ENCODE measurements at places on chromosomes 11 and 22.

- DNase-seq, result no peak
These were observed 47.0 kb downstream of the TNRC6B start for GRCh38 chr22:40224702-40225101.

DNA sequence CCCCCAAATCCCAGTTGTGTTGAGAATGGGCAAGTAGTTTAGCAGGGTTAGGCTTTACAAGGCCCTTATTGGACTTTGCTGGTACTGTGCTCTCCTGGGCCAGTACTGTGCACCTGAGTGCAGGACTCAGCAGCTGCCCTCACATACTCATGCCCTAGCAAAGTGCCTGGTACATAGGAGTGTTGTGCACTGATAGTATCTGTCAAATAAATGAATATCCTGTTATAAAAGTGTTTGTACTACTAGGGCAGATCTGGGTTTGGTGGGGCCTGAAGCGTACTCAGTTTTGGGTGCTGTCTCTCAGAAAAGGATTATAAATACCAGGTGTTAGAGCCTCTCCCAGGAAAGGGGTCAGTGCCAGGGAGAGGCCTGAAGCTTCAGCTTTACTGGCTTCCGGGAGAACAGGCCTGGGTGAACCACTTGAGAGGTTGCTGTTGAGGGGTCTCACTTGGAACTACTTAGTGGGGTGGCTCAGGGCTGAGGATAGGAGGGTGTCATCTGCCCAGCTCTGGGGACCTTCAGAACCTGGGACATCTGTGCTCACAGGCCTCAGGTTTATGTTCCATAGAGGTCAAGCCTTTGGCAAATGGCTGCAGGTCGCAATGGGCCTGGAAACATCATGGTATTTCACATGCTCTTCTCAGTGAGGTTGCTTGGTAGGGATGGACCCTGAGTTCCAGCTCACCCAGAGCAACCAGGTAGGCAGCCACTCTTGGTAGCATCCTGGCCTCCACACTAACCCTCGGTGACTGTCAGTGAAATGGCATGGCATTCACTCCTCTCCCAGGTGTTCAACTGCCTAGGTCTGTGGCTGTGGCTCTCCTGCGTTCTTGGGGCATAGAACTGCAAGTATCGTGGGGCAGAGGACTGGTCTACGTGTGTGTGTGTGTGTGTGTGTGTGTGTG is 106.1 kb downstream of the ZBTB16 start:
- DNase-seq, result no peak

DNA sequence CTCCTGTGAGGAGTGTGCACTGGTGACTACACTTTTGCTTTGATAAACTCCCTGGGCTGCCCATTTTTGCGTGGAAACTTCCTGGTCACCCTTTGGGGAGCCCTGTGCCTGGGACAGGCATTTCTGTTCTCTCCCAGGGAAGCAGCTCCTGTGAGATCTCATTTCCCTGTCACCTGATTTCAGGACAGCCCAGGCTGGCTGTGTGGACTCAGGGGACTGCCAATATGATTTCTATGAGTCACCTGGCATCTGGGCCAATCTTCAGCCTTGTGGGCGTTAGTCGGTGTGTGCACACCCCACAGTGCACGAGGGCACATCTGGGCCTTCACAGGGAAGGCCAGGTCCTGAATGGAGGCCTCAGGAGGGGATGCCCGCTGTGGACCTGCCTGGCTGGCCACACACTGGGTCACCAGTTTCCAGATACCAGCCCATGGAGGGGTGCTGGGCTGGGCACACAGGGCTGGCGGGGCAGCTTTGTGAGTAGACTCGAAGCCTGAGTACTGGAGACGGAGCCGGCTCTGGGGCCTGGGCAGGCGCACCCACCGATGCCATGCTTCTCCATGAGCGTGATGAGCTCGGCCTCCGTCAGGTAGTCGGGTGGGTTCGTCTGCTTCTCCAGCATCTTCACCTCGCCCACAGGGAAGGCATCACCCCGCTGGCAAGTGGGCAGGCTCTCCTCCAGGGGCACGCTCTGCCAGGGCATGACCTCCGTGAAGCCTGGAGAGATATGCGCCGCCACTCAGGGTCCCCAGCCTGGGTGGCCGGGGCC is 9.4 kb upstream of the PPM1F start:
- no peak for DNase-seq

DNA sequence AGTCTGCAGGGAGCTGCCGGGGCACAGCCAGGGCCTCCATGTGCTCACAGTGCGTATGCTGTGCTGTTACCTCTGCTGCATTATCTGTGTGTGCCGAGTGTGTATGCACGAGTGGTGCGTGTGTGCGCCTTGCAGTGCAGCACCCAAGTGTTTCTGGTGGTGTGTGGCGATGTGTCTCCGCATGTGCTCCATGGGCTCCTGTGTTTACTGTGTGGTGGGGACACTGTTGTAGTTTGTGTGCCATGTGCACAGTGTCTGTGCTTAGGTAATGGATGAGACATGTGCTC is 31.4 kb downstream of the KCNC1 start:
- no peak for DNase-seq

- DNase-seq, result no peak
These were observed 140.7 kb downstream of the APIP start for GRCh38 chr11:34775417-34775888.

- no peak for DNase-seq
These were observed 111.1 kb downstream of the MED15 start for GRCh38 chr22:20618488-20618887.

DNA sequence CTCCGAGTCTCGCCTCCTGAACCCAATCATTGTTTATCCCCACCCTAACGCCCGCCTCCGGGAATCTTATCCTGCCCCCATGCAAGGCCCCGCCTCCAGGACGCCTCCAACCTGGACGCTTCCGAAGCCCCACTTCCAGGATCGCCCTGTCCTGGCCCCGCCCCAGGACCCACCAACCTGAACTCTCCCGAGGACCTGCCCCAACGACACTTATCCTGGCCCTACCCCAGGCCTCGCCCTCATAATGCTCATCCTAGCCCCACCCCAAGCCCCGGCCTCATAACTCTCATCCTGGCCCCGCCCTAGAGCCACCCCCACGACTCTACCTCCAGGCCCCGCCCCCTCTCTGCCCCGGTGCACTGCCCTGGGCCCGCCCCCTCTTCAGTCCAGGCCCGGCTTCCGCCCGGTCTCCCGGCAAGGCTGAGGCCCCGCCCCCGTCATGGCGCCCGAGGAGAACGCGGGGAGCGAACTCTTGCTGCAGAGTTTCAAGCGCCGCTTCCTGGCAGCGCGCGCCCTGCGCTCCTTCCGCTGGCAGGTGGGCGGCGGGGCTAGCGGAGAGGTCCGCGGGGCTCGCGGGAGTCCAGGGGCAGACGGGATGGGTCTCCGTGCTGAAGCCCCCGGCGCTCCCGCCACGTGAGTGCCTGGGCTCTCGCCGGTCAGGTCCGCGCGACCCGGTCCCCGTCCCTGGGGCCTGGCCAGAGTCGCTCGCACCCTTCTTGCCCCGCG is 45.7 kb upstream of the DEFB108B start:
- peak; percentile 96 for DNase-seq

DNA sequence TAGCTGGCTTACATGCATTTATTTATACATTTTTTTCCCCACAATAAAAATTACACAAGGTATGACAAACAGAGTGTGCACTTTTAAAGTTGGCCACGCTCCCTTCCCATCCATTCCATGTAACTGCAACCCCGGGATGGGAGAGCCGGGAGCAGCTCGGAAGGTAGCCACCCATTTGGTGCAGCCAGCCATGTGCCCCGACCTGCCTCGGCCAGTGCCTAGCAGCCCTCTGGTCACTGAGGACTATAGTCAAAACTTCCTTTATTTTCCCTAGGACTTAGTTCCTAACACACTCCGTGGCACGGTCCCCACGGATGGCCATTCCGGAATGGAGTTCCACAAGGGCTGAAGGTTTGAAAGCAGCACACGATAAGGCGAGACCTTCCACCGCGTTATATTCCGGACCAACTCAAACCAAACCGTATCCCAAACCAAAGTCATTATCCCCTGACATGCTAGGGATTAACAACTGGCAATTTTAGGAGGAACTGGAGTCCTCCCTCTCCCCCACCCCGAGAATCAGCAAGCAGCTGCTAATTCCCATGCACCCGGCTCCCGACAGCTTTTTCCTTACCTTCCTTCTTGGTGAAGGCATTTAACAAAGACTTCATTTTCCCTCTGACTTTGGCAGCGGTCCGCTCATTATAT is 426.4 kb downstream of the SHANK2 start:
- no peak for DNase-seq

- no peak for DNase-seq
These were observed 14.1 kb upstream of the WNT7B start for GRCh38 chr22:45991098-45991497.

GRCh38 chr11:93591247-93591898 is 48.2 kb upstream of the SMCO4 start:
- DNase-seq, result no peak

DNA sequence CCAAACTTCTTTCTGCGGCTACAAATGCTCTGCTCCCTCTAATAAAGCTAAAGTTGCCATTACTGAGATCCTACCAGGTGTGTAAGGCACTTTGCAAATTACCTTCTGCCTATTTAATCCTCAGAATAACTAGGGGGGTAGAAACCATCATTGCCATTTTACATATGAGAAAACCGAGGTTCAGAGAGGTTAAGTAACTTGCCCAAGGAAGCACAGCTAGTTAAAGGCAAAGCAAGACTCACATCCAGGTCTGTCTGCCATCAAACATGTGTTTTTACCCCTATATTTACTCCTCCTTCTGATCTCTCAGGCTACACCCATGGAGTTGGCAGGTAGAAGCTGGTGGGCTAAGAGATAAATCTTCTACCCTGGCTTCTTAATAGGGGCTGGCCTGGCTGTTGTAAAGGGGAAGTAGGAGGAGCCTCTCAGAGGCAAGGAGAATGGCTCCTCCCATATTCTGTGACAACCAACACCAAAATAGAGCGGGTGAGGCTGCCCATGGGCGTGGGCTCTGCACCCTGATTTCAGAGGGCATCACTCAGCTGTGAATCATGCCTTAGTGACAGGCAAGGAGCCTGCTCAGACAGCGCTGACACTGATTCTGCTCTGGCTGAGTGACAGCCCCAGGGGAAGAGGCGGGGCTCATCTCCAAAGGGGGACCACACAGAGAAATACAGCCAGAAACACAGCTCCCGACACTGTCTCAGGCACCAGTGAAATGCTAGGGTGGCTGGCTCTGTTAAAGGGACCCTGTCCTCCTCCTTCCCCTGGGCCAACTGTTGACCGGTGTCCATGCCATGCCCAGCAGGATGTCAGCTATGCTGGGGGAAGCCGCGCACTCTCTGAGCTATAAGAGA is 106.8 kb downstream of the ABTB2 start:
- DNase-seq, result peak; percentile 36

GRCh38 chr11:4881860-4882500 is at the start of gene OR51T1:
OR51T1 (plus strand) TSS chr11:4881900; CDS start chr11:4881900, 0 bp downstream.
- no peak for DNase-seq

GRCh38 chr11:86624366-86624765 is 48.0 kb downstream of the ME3 start:
- DNase-seq, result no peak

GRCh38 chr11:112507281-112507680 is 246.6 kb upstream of the PLET1 start:
- DNase-seq, result no peak

GRCh38 chr11:340539-341512 is 20.2 kb upstream of the IFITM3 start:
- no peak for DNase-seq

- no peak for DNase-seq
These were observed 34.0 kb upstream of the A4GALT start for GRCh38 chr22:42754658-42755057.

GRCh38 chr11:19805376-19805775 is 92.7 kb downstream of the NAV2 start:
- no peak for DNase-seq

GRCh38 chr11:20467487-20468185 is 80.1 kb downstream of the PRMT3 start:
- no peak for DNase-seq

- no peak for DNase-seq
These were observed 38.0 kb downstream of the MRGPRD start for GRCh38 chr11:68942751-68943271.

DNA sequence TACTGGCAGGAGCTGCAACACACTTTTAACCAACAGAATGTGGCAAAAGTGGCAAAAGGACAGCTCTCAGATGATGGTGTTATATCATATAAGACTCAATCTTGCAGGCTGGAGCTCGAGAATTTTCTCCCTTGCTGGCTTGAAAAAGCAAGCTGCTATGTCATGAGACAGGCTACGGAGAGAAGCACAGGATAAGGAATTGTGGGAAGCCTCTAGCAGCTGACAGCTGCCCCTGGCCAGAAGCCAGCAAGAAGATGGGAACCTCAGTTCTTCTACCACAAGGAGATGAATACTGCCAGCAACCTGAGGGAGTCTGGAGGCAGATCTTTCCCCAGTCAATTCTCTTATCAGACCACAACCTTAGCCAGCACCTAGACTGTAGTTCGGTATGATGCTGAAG is 24.6 kb downstream of the FXYD6 start:
- no peak for DNase-seq

- no peak for DNase-seq
These were observed 6.0 kb upstream of the NDUFS8 start for GRCh38 chr11:68024508-68024907.

DNA sequence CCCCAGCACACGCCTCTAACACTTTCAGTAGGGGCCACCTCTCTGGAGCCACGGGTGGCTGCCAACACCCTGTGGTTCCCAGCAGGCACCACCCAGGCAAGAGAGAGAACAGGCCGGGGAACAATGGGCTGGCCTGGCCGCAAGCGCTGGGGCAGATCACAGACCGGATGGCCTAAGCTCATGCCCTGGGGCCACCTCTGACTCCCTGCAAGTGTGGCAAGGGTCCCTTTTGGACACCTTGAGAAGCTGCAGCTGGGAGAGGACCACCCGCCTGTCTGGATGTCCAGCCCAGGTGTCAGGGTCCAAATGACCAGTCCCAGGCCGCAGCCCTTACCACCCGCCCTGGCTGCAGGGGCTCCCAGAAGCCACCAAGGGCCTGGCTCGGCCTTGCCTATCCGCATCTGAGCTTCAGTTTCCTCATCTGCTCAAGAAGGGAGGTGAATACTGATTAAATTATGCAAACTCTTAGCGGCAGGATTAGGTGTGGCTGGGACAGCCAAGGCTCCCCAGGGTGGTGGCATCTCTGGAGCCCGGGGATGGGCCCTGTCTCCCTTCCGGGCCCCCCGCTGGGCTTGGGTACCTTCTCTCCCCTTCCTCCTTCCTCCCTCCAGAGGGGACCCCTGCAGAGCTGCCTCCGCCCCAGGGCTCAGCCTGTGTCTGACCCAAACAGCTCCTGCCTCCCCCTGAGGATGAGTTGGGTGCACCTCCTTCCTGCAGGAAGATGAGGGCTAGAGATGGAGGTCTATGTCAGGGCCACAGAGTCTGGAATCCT is 785 bp upstream of the SUSD2 start:
- no peak for DNase-seq
